ENCODE measurements at places on chromosomes 1 and 21. TPM values are rescaled to one million over a fixed set of nuclear protein-coding genes. Genes with fewer than 3 reads are reported as not detected.

DNA sequence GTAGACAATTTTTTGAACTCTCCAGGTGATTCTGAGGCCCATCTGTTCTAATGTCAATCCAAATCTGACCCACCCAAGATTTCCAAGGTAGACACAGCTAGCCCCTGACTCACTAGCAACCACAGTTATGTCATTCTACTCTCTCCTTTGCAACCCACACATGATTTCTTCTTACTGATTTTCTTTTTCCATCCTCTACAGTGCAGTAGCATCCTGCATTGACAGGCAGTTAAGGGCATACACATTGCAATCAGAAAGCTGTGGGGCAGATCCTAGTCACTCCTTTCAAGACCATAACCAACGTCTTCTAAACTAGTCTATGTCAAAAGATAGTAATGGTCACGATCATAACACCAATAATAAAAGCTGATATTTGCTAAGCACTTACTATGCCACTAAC lies 54.2 kb downstream of the JAK1 start:
- no peak overlapping the region for H3K4me3 ChIP-seq
- no peaks in the 10 kb centered on the region for H3K27me3 ChIP-seq
- H3K27ac ChIP-seq: no peak overlapping the region

DNA sequence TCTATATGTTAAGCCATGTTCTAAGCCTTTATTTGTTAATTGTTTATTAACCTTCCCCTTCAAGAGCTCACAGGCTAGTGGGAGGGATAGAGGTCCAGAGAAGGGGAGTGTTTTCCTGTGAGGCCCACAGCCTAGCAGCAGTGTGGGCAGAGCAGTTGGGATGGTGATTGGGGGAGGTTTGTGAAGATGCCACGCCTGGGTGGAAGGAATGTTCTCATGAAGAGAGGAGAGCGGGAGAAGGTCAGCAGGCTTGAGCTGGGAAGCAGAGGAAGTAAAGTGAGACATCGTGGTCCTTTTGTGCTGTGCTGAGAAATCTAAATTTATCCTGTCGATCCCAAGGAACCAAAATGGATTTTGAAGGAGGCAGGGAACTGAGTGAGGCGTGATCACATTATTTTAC lies 42.6 kb downstream of the TRAPPC10 start:
- no peak overlapping the region for H3K27ac ChIP-seq
- H3K4me1 ChIP-seq: peaks cover 27% of the 10 kb centered on the region
- no peak overlapping the region for H3K4me3 ChIP-seq

GRCh38 chr21:40622531-40622930 lies 224.4 kb downstream of the DSCAM start:
- no peak overlapping the region for H3K27ac ChIP-seq
- H3K4me1 ChIP-seq: no peaks in the 10 kb centered on the region
- DNase-seq: no peak
- no peaks in the 10 kb centered on the region for H3K27me3 ChIP-seq
- H3K4me3 ChIP-seq: no peak overlapping the region

Gene SLC30A7
- 27.7 TPM for total RNA-seq

GRCh38 chr1:75074831-75075395 lies 59.3 kb upstream of the LHX8 start:
- H3K4me3 ChIP-seq: no peak overlapping the region
- H3K27ac ChIP-seq: no peak overlapping the region
- DNase-seq: no peak
- no peaks in the 10 kb centered on the region for H3K27me3 ChIP-seq

DNA sequence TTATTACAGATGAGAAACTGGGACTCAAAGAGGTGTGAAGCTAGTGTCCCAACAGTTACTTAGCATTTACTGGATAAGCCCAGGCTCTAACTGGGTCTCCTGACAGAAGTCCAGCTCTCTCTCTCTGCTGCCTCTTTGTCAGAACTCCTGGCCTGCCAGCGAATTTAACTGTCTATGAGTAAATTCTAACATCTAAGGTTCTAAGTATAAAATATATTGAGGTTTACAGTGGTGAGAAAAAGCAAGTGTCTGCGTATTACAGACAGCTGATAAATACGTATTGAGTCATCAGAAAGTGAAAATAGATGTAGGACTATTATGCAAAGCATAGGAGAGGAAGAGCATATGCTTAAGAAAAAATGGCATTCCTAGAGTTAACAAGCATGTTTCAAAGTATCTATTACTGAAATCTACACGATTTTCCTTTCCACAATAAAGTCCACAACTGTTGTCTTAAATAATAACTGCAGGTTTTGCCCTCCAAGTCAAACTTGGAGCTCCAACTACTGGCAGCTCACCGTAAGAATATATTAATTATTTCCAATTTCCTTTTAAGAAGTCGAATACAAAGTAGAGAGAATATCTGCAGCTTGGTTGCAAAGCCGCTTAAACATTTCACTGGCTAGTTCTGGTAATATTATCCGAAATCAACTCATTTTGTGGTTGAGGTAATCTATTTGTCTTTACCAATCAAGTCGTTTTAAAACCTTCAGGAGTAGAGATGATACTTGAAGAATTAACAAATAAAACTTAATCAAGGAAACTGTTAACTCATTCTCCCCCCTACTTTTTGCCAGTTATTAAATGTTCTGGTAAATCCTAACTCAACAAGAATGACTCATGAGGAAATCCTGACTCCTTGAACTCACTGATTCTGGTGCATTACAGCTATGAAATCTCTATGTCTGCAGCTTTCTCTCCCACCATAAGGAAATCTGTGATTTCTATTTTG lies 1.4 kb upstream of the RGS2 start:
- peaks cover 16% of the 10 kb centered on the region for H3K4me1 ChIP-seq
- H3K4me3 ChIP-seq: peak overlapping the region; percentile 96
- peaks cover 4% of the 10 kb centered on the region for H3K36me3 ChIP-seq
- no peaks in the 10 kb centered on the region for H3K27me3 ChIP-seq
- H3K27ac ChIP-seq: peak overlapping the region; percentile 91
- peak; percentile 47 for DNase-seq

- no peaks in the 10 kb centered on the region for H3K27me3 ChIP-seq
- DNase-seq: no peak
- no peak overlapping the region for H3K4me3 ChIP-seq
- no peaks in the 10 kb centered on the region for H3K4me1 ChIP-seq
- no peaks in the 10 kb centered on the region for H3K36me3 ChIP-seq
These were observed 42.3 kb downstream of the STYXL2 start for GRCh38 chr1:167136191-167136614.

GRCh38 chr1:7011826-7012225 lies 226.6 kb downstream of the CAMTA1 start:
- H3K4me1 ChIP-seq: no peaks in the 10 kb centered on the region
- no peaks in the 10 kb centered on the region for H3K27me3 ChIP-seq
- H3K4me3 ChIP-seq: no peak overlapping the region
- DNase-seq: no peak
- H3K36me3 ChIP-seq: no peaks in the 10 kb centered on the region

Gene TRIM17
- 13.4 TPM for total RNA-seq

DNA sequence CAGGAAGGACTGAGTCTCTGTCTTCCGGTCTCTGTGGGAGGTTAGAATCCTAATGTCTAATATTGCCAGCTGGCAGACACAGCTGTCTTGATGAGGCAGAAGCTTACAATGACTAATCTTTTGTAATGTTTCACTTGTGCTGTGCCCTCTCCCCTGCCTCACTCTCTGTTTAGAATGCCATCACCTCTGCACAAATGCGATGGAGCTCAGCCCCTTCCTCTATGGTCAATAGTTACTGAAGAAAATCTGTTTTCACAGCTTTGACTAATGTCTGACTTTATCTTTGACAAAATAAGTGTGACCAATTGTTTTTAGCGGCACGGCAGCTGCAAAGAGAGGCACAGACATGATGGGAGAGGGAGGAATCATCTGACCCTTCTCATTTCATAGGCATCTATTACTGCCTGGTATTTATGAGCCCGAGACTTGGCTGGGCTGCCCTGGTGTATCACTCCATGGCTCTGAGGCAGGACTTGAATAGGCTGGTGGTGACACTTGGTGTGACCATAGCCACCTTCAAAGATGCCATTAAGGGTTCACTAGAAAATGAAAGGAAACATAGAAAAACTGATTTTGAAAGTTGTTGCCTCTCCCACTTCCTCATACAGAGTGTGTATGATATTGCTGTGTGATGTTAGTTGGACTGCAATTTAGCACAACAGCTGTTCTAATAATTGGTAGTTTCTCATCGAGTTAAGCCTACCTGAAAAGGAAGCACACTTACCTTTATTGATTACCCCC lies 163.2 kb upstream of the NBPF11 start:
- DNase-seq: no peak
- no peak overlapping the region for H3K4me3 ChIP-seq
- H3K27me3 ChIP-seq: peaks cover 17% of the 10 kb centered on the region
- H3K4me1 ChIP-seq: peaks cover 14% of the 10 kb centered on the region
- H3K36me3 ChIP-seq: no peaks in the 10 kb centered on the region
- H3K27ac ChIP-seq: no peak overlapping the region

- H3K4me3 ChIP-seq: no peak overlapping the region
- DNase-seq: no peak
- H3K27me3 ChIP-seq: no peaks in the 10 kb centered on the region
- H3K36me3 ChIP-seq: no peaks in the 10 kb centered on the region
- peaks cover 4% of the 10 kb centered on the region for H3K4me1 ChIP-seq
These were observed 43.5 kb upstream of the SARS1 start for GRCh38 chr1:109170035-109170764.
